ENCODE measurements at places on chromosomes 12 and 14.
A peak's percentile ranks its signal among the peaks of the same experiment; 100 is the strongest.

- DNase-seq, result no peak
These were observed 103.9 kb downstream of the BTG1 start for GRCh38 chr12:92041742-92042141.

DNA sequence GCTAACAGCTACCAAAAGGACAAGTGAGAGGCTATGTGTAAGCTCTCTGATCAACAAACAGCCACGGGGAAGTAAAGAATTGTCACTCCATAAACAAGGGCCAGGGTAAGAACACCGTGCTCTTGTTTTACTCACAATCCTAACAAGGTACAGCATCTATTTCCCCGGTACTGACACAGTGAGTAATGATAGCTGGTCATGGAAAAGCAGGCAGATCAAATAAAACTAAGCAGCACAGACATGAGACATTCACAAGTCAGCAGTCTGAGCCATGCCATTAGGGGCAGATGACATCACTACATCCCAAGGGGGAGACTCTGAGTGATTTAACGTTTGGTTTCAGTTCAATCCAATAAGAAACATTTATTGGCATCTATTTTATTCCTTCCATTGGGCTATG, 54.4 kb downstream of the ARL6IP4 start:
- no peak for DNase-seq

GRCh38 chr14:94974893-94975292, 182.4 kb downstream of the DICER1 start:
- DNase-seq, result no peak

DNA sequence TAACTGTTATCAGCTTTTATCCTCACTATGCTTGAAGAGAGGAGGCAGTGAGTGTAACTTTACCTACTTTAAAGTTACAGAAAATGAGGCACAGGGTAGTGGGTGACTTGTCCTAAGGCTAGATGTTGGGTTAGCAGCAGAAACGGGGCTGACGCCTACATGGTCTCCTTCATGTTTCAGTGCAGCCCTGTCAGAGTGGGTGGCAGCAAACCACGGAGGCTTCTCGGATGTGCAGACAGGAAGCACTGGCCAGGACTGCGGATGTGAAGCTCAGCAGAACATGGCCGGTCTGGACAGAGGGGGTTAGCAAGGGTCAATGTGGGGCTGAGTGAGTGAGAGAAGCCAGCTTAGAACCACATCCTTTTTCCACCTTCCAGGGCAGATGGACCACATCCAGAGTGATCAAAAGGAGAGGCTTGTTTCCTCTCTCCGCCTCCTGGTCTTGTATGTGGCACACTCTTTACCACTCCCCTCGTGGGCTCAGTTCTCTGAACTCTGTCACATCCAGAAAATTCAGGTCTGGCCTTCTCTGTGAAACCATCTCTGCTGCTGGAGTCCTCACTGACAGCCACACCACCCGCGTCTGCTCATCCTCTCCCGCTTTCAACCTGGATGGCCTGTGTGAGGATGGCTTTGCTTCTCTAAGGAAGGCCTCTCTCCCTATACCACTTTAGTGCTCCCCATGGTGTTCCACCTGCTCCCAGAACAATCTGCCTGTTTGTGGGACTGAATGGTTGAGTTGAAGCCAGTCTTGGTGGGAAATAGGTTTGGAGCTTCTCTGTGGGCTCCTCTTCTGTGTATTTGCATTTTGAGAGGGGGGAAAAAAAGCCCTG, 14.1 kb downstream of the SUSD6 start:
- peak; percentile 27 for DNase-seq

Data from stimulated activated CD4-positive, alpha-beta T cell treated with anti-CD3 and anti-CD28 coated beads, Interleukin-1b, Interleukin-23, amount 100 ng/mL, for 1 hour (primary cell).